ENCODE measurements at places on chromosomes 3 and 15.

- peak; percentile 55 for DNase-seq
Measured at GRCh38 chr3:45760878-45761711, 35.2 kb downstream of the SLC6A20 start.

DNA sequence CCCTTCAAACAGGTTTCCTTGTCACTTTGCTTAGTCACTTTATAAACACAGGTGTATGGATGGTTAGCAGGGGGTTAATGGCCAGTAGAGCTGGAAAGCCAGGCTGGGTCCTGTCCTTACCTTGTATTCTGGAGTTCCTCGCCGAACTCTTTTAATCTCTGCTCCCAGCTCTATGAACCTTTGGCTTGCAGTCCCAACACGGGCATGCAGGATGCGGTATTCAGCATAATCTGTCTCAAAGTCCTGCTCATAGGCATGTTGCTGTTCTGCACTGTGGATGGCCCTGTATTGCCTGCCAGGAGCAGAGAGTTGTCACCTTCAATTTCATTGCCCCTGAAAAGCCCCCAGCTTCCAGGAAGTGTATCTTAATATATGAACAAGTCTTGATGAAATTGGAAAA lies 2.7 kb downstream of the ELL3 start:
- no peak for DNase-seq

- DNase-seq: no peak
Measured at GRCh38 chr15:70669966-70670658, 93.2 kb downstream of the UACA start.

DNA sequence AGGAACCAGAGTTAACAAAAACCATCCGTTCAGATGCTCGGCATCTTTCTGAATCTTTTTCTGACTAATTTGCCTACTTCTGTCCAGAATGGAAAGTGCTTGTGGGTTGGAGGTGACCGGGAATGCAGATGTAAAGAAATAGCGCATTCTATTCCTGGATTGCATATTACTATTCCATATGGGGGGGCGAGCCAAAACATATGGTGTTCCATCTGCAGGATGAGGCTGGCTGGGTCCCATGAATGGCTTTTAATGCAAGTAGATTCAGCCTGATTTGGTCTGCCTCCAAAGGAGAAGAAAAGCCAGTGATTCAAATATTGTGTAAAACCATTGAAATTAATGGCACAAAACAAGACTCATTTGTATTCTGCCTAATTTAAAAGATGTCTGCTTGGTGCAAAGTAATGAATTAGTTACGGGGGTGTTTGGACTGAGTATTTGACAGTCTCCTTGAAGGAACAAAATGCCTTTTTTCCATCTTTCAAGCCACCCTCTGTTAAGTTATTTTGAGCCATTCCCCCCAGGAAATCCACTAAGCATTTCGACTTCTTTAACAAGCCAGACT lies 99.0 kb downstream of the ST8SIA2 start:
- DNase-seq: no peak

- DNase-seq: no peak
Measured at GRCh38 chr3:45355351-45355750, 33.0 kb upstream of the LARS2 start.

DNA sequence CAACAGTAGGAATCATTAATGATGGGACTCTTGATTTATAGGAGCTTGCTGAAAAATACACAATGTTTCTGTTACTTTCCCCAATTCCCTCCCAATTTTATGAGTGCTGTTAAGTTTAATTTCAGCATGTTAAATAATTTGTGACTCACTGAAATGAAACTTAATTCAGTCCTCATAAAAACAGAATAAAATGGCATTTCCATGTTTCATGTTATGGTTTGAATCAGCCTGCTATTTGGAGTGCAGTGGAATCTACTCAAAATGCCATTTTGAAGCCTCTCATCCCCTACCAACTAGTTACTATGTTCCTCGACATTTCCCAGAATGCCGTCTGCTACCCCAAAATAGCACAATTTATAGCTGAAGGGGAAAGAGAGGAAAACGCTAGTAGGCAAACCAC lies 237.5 kb downstream of the ADAMTS17 start:
- DNase-seq: no peak

DNA sequence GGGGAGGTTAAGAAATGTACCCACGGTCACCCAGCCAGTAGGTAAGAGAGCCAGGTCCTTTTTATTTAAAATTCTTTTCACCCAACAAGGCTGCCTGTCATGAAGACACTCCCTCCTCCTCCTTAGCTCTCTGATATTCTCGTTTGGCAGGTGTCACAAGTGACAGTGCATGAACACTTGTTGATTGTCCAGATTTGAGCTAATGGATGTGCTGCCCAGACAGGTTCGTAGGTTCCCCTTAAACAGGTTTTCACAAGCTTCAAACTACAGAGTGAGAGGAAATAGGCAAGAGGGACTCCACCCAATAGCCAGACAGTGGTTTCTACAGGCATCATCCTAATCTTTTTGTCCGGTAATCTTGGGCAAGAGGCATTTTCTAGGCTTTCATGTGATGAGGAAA lies 32.2 kb downstream of the ATP13A4 start:
- DNase-seq: no peak

DNA sequence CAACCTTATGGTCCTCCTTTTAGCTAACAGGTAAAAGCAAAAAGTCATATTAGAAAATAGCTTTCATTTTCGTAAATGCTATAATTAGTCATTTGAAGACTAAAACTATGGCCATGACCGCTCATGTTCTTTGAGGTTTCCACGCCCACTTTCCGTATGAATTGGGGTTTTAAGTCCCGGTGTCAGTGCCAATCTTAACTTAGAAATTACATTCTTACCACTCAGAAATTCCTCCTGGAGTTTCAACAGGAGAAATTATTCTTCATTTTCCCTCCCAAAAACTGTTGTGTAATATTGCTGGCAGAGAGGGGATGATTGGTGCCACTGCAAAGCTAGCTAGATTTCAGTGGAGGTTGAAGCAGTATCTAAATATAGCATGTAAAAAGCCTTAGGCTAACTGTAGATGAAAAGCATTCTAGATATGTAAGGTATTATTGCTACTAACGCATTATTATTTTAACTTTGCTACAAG lies 71.0 kb upstream of the MDFIC2 start:
- DNase-seq: no peak

DNA sequence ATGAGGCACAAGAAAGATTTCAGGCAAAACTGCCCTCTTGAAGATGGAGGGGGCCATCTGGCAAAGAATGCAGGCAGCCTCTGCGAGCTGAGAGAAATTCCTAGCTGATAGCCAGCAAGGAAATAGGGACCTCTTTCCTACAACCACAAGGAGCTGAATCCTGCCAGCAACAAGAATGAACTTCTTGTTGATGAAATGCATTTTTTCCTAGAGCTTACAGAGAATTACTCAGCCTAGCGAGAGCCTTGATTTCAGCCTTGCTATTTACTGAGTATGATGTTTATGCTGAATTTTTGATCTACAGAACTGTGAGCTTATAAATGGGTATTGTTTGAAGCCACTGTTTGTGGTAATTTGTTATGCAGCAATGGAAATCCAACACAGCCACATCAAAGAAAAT lies 148.5 kb upstream of the NAALADL2 start:
- DNase-seq: no peak

DNA sequence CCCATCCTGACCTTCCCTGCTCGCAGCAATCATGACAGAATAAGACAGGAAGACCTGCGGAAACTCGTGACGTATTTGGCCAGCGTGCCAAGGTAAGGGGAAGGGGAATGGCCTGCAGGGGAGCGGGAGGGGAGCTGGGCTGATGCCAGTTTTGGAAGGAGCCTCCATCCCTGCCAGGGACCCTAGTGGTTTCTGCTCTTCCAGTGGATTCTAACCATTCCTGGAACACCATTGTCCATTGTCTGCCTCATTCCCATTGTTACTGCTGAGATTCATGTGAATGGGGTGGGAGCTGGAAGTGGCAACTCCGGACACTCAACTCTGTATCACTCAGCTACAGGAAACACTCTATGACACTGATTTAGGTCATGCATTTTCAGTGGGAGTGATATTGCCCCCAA lies 242.9 kb upstream of the ROPN1 start:
- DNase-seq: no peak

DNA sequence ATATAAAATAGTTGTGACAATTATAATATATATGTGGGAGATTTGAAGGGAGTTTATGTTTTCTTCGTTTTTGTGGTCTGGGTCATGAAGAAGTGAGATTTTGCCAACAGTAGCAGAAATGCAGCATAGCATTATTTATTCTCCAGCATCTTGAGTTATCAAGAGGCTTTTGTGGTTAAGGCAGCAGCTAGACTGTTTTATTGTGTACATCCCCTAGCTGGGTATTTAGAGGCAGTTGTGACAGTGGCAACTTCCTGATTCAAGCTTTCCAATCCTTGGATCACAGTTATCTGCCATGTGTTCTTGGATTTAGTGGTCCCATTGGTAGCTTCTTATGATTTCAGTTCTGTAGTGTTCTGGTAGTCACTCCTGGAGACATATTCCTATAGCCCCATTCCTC lies 29.0 kb downstream of the ARIH1 start:
- DNase-seq: peak; percentile 31

DNA sequence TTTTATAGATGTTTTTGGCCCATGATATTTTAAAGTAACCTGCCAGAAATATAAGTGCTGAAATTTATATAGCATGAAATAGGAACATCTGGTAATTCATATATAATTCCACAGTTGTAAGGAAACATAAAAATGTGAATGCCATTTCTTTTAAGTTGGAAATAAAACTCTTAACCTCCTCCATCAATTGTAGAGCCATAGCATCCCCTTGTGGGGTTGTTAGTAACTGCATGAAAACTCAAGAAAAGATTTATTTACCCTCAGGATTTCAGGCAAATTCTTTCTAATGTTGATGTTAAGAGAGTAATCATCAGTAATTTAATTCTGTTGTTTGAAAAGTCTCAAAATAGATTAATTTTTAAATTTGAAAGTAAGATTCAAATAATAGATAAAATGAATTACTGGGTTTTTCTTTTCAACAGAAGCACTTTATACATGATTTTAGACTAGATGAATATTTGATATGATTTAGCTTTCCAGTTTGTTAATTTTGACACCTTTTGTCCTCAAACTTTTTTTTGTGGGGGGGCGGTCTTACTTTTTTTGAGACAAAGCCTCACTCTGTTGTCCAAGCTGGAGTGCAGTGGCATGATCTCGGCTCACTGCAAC lies 74.7 kb downstream of the RASA2 start:
- DNase-seq: peak; percentile 81

GRCh38 chr3:131705558-131706051 lies 202.8 kb upstream of the MRPL3 start:
- no peak for DNase-seq

GRCh38 chr3:151925876-151926275 lies 52.4 kb downstream of the SUCNR1 start:
- DNase-seq: no peak

GRCh38 chr15:88139936-88140335 lies 116.6 kb downstream of the NTRK3 start:
- no peak for DNase-seq

DNA sequence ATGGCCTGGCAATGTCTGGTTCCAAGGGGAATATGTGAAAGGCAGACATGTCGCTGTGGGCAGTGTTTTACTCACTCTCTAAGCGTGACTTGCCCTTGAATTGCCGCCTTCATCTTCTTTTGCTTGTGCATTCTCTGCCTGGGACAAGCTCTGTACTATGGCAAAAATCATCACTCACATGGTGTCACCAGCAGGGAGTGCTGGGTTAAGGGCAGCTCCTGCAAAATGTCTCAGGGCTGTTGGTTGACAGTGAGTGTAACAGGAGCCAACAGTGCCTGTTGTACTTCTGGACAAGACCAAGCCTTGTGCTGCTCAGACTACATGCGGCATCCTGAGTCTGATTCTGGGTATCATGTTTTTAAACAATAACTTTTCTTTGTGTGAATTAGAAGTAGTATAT lies 45.3 kb upstream of the KY start:
- DNase-seq: no peak

Data from CD4-positive, alpha-beta T cell treated with Interleukin-10 for 1 hour (primary cell).